ENCODE measurements at places on chromosomes 2 and 18. TPM values are rescaled to one million over a fixed set of nuclear protein-coding genes. Genes with fewer than 3 reads are reported as not detected.

Gene OR6B2
- not detected for total RNA-seq

Gene CRACDL
- total RNA-seq = 9.7 TPM

Gene DNAJC5G
- not detected for total RNA-seq

Gene SERPINB11
- total RNA-seq = not detected

Gene RGPD5
- total RNA-seq = 16.5 TPM

Gene ITPRIPL1
- total RNA-seq = 5.4 TPM

Gene MALL
- 72.2 TPM for total RNA-seq

Gene BBS5
- 3.2 TPM for total RNA-seq

Gene THSD7B
- not detected for total RNA-seq

Gene HOXD12
- not detected for total RNA-seq

Gene UGT1A3
- not detected for total RNA-seq

Gene REG1B
- total RNA-seq = not detected

Gene TCF4
- 292 TPM for total RNA-seq

Gene LONRF2
- total RNA-seq = not detected

Gene C2orf74
- total RNA-seq = 2.8 TPM

Gene IL1R1
- total RNA-seq = 17.3 TPM

Gene KCNG2
- not detected for total RNA-seq

Gene KIF1A
- 0.07 TPM for total RNA-seq

Gene PPP4R3B
- 46.6 TPM for total RNA-seq

Gene TNFAIP6
- total RNA-seq = not detected

Gene MEP1B
- not detected for total RNA-seq

Gene C2orf72
- not detected for total RNA-seq

Gene DSC1
- not detected for total RNA-seq

Gene OTOS
- total RNA-seq = not detected

Gene C1QL2
- total RNA-seq = not detected

Measured in pulmonary artery endothelial cell (primary cell).